Left ventricle myocardium inferior (tissue), 1 donor: ENCODE measurements at places on chromosomes 1 and 21.

DNA sequence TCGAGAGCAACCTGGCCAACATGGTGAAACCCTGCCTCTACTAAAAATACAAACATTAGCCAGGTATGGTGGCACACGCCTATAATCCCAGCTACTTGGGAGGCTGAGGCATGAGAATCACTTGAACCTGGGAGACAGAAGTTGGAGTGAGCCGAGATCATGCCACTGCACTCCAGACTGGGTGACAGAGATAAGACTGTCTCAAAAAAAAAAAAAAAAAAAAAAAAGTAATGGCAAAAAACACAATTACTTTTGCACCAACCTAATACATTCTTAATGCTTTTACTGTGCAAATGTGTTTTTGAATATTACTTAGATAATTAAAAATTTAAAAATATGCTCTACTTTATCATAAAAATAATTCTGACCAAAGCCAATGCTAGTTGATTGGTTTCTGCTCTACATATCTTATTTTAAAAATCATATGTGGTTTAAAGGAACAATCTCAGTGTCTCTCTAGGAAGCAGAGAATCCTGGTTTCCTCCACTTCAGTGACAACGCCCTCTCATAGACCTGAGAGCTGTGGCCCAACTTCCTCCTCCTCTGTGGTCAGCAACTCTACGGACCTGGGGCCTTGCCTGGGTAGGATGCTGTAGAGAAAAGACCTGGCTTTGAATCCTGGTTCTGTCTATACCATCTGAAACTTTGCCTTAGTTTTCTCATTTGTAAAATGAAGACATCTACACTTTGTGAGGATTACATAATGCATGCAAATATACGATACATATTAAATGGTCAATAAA lies 64.7 kb downstream of the TGFBR3 start:
- H3K36me3 ChIP-seq, result no peaks in the 10 kb centered on the region
- peaks cover 60% of the 10 kb centered on the region for H3K4me1 ChIP-seq
- no peak overlapping the region for H3K27ac ChIP-seq
- H3K4me3 ChIP-seq, result no peak overlapping the region
- no peaks in the 10 kb centered on the region for H3K27me3 ChIP-seq

- H3K4me3 ChIP-seq, result no peak overlapping the region
- no peak for DNase-seq
Measured at GRCh38 chr1:186708694-186709097, 28.5 kb upstream of the PTGS2 start.

DNA sequence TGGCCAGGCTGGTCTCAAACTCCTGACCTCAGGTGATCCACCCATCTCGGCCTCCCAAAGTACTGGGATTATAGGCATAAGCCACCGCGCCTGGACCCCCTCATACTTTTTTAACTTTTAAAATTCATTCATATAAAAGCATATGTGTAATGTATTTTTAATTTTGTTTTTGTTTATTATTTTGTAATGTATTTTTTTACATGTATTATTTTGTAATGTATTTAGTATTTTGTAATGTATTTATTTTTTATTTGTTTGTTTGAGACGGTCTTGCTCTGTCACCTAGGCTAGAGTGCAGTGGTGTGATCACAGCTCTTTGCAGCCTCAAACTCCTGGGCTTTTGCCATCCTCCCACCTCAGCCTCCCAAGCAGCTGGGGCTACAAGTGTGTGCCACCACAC lies 12.0 kb upstream of the BRWD1 start:
- H3K36me3 ChIP-seq, result no peaks in the 10 kb centered on the region
- no peaks in the 10 kb centered on the region for H3K4me1 ChIP-seq
- DNase-seq, result no peak
- H3K4me3 ChIP-seq, result no peak overlapping the region
- H3K27ac ChIP-seq, result no peak overlapping the region

GRCh38 chr1:87730274-87731216 lies 401.9 kb downstream of the LMO4 start:
- no peaks in the 10 kb centered on the region for H3K4me1 ChIP-seq
- H3K36me3 ChIP-seq, result no peaks in the 10 kb centered on the region
- no peak for DNase-seq
- no peak overlapping the region for H3K4me3 ChIP-seq

GRCh38 chr1:22662318-22662717 lies 9.3 kb downstream of the C1QB start:
- H3K4me3 ChIP-seq, result no peak overlapping the region
- H3K4me1 ChIP-seq, result no peaks in the 10 kb centered on the region
- peak; percentile 33 for DNase-seq
- no peaks in the 10 kb centered on the region for H3K36me3 ChIP-seq
- H3K27ac ChIP-seq, result no peak overlapping the region
- H3K27me3 ChIP-seq, result peaks cover 56% of the 10 kb centered on the region

DNA sequence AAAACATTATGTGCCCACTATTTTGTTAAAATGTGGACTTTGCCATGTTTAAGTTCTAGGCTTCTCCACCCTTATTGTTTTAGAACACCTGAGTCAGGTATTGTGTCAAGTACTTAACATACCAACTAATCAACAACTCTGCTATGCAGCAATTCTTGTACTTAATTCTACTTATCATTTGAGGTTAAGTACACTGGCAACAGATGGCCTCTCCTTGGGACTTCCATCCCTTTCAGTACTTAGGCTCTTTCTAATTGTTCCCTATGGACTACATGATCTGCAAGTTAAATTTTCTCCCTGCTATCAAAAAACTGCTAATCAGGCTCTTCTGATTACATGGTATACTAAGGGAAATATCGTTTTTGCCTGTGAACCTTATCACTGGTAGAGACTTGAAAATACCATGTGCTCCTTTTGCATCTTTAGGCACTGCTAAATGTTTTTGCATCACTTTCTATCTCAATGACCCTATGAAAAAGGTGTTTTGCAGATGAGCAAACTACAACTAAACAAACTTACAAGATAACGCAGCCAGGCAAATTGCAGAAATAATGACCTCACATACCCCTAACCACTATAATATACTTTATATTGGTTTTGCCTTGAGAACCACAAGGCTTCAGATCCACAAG lies 18.9 kb downstream of the SFPQ start:
- no peak for DNase-seq
- no peak overlapping the region for H3K4me3 ChIP-seq
- H3K36me3 ChIP-seq, result peaks cover 48% of the 10 kb centered on the region
- H3K4me1 ChIP-seq, result peaks cover 10% of the 10 kb centered on the region

GRCh38 chr1:180610556-180611015 lies 21.2 kb upstream of the XPR1 start:
- H3K36me3 ChIP-seq, result no peaks in the 10 kb centered on the region
- H3K27ac ChIP-seq, result peak overlapping the region; percentile 83
- no peak for DNase-seq
- no peak overlapping the region for H3K4me3 ChIP-seq
- peaks cover 30% of the 10 kb centered on the region for H3K4me1 ChIP-seq
- no peaks in the 10 kb centered on the region for H3K27me3 ChIP-seq

- H3K4me3 ChIP-seq, result peak overlapping the region; percentile 93
- peaks cover 32% of the 10 kb centered on the region for H3K4me1 ChIP-seq
- DNase-seq, result no peak
- peak overlapping the region; percentile 100 for H3K27ac ChIP-seq
Measured at GRCh38 chr1:200670242-200671118, 773 bp upstream of the DDX59 start.

DNA sequence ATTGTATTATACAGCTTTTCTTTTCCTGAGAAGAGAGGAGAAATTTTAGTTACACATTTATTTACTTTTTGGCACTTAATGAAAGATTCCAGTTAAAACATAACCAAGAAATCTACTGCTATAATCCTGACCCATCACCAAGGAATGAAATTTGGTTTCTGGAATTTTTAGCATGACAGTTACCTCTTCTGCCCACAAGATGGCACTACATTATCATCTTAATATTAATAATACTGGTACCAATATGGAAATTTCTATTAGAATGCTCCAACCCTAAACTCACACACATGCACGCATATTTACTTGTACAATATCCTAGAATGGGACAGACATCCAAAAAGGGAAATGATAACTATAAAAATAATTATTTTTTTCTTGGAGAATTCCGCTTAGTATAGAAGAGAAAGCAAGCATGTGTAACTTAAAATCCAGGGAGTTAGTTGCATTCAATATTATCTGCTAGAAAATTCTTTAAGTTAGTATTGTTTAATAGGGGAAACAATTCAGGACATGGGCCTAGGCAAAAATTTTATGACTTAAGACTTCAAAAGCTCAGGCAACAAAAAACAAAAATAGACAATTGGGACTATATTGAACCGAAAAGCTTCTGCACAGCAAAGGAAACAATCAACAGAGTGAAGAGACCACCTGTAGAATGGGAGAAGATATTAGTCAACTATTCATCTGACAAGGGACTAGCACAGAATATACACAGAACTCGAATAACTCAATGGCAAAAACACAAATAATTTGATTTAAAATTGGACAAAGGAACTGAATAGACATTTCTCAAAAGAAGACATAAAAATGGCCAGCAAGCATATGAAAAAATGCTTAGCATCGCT lies 37.4 kb downstream of the MAP3K21 start:
- no peaks in the 10 kb centered on the region for H3K36me3 ChIP-seq
- H3K4me1 ChIP-seq, result no peaks in the 10 kb centered on the region
- H3K27ac ChIP-seq, result no peak overlapping the region
- H3K27me3 ChIP-seq, result peaks cover 46% of the 10 kb centered on the region
